ENCODE measurements at places on chromosomes 5 and 9. TPM values are rescaled to one million over a fixed set of nuclear protein-coding genes. Genes with fewer than 3 reads are reported as not detected.

- no peak overlapping the region for H3K4me3 ChIP-seq
- H3K4me1 ChIP-seq = no peaks in the 10 kb centered on the region
- no peak overlapping the region for H3K27ac ChIP-seq
- DNase-seq = no peak
- peaks cover 3% of the 10 kb centered on the region for H3K36me3 ChIP-seq
These were observed 48.4 kb downstream of the NDUFAF2 start for GRCh38 chr5:60993425-60993824.

DNA sequence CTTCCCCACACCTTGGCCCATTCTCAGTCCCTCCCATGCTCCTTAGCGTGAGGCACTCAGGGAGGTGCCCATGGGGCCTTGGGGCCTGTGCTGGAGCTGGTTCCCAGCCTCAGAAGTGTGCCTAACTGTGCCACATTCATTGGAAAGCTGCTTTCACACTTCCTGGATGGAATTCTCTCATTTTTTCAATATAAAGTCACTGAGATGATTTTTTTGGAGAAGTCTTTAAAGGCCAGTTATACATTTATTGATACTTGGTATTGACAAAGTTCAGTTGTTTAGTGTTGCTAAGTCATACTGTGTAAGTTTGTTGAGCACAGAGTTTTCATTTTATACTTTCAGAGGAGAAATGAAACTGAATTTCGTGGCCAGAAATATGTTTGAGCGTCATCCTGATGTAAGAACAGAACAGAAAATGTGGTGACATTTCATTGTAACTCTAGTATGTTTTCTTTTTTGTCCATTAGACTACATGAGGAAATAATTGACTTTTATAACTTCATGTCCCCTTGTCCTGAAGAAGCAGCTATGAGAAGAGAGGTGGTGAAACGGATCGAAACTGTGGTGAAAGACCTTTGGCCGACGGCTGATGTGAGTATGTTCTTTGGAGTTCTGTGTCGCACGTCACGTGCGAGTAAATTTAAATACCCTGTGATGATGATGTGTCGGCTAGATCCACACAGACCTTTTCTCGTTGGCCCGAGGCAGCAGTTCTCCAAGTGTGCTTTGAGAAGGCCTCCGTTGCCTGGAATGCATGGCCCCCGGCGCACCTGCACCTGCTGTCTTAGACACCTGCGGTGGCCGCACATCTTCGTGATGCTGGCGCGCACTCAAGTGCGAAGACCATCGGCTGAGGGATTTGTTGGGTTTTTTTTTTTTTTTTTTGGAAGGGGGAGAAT, 24.1 kb downstream of the TENT4A start:
- peak overlapping the region; percentile 19 for H3K27ac ChIP-seq
- peaks cover 57% of the 10 kb centered on the region for H3K36me3 ChIP-seq
- H3K4me1 ChIP-seq = peaks cover 15% of the 10 kb centered on the region
- no peak overlapping the region for H3K4me3 ChIP-seq
- H3K27me3 ChIP-seq = no peaks in the 10 kb centered on the region

DNA sequence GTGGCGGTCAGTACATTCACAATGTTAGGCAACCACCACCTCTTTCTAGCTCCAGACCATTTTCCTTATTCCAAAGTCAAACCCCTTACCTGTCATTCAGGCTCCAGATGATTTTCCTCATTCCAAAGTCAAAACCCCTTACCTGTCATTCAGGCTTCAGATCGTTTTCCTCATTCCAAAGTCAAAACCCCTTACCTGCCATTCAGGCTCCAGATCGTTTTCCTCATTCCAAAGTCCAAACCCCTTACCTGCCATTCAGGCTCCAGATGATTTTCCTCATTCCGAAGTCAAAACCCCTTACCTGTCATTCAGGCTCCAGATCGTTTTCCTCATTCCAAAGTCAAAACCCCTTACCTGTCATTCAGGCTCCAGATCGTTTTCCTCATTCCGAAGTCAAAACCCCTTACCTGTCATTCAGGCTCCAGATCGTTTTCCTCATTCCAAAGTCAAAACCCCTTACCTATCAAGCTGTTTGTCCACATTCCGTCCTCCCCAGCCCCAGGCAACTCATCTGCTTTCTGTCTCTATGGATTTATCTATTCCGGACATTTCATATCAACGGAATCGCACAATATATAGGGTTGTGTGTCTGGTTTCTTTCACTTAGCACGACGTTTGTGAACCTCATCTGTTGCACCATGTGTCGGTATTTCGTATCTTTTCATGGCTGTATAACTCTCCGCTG, 5.2 kb downstream of the PLEKHG4B start:
- H3K4me1 ChIP-seq = no peaks in the 10 kb centered on the region
- no peak overlapping the region for H3K27ac ChIP-seq

GRCh38 chr9:29691758-29692407, 2118.6 kb upstream of the C9orf72 start:
- no peak overlapping the region for H3K4me3 ChIP-seq
- no peaks in the 10 kb centered on the region for H3K4me1 ChIP-seq
- no peak for DNase-seq
- no peaks in the 10 kb centered on the region for H3K27me3 ChIP-seq
- no peaks in the 10 kb centered on the region for H3K36me3 ChIP-seq
- no peak overlapping the region for H3K27ac ChIP-seq

- no peaks in the 10 kb centered on the region for H3K36me3 ChIP-seq
- H3K4me1 ChIP-seq = no peaks in the 10 kb centered on the region
- no peak overlapping the region for H3K4me3 ChIP-seq
- no peak overlapping the region for H3K27ac ChIP-seq
These were observed 98.2 kb upstream of the ALDH1A1 start for GRCh38 chr9:73050887-73051550.

- no peaks in the 10 kb centered on the region for H3K36me3 ChIP-seq
- H3K27me3 ChIP-seq = no peaks in the 10 kb centered on the region
- no peak overlapping the region for H3K27ac ChIP-seq
- no peak overlapping the region for H3K4me3 ChIP-seq
- no peak for DNase-seq
These were observed 94.9 kb downstream of the TLE1 start for GRCh38 chr9:81594415-81594814.

- no peak overlapping the region for H3K4me3 ChIP-seq
- no peak overlapping the region for H3K27ac ChIP-seq
- H3K27me3 ChIP-seq = no peaks in the 10 kb centered on the region
- H3K36me3 ChIP-seq = no peaks in the 10 kb centered on the region
- H3K4me1 ChIP-seq = no peaks in the 10 kb centered on the region
These were observed 24.5 kb upstream of the EXOC3 start for GRCh38 chr5:418162-419121.

- H3K4me1 ChIP-seq = no peaks in the 10 kb centered on the region
- H3K36me3 ChIP-seq = no peaks in the 10 kb centered on the region
- H3K4me3 ChIP-seq = no peak overlapping the region
These were observed 130.4 kb upstream of the RAI14 start for GRCh38 chr5:34525761-34526160.

DNA sequence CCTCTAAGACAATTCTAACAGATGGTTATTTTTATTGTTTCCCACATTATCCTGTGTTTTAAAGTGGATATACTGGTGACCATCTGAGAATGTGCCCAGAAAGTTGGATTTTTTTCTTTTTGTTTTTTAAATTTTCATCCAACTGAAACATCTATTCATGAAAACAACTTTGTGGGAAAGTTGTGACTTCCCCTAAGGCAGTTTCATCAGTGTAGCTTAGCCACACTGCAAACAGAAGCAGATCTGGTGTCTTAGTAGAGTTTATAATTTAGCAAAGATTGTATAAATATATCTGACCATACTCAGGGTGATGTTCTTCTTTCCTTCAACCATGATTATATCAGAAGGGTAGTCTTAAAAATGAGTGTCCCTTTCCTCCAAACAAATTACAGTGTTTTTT, 1241.3 kb downstream of the MAT2B start:
- H3K4me3 ChIP-seq = no peak overlapping the region
- DNase-seq = no peak
- no peaks in the 10 kb centered on the region for H3K36me3 ChIP-seq
- no peaks in the 10 kb centered on the region for H3K27me3 ChIP-seq
- H3K27ac ChIP-seq = no peak overlapping the region
- H3K4me1 ChIP-seq = no peaks in the 10 kb centered on the region

DNA sequence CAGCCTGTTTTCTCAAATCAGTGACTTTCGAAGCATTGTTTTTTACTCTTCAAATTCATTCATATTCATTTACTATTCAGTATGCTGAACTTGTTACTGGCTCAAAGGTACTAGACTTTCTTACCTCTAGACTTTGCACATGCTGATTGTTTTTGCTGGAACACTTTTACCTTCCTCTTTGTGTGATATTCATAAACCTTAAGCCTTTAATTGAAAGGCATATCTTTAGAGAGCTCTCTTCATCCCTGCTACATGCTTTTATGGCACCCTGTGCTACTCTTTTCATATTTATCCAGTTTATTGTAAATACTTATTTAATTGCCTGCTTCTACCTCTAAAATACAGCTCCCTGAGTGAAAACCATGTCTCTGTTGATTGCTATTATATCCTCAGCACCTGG, 48.7 kb upstream of the LRRC19 start:
- no peak overlapping the region for H3K27ac ChIP-seq
- no peak for DNase-seq
- H3K36me3 ChIP-seq = peaks cover 9% of the 10 kb centered on the region
- H3K4me3 ChIP-seq = no peak overlapping the region
- no peaks in the 10 kb centered on the region for H3K27me3 ChIP-seq

DNA sequence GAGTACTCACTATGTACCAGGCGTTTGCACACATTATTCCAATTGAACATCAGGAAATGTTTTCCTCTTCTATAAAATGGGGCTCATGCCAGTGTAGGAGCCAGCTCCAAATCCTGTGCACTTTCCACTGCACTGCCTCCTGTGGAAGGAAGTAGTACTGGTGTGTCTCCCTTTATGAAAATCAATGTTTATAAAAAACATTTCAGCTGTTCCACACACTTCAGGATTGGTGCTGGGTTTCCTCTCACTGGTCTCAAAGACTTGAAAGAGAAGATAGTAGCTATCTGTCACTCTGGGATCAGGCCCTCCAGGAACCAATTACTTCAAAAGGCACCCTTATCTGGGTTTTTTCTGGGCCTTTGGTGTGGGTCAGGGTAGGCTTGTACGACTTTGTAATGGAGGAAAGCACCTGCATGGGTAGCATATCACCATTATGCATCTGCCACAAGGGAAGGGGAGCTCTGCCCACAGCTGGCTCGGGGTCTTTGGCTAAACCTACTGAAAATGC, 32.5 kb downstream of the RAB14 start:
- H3K36me3 ChIP-seq = peaks cover 94% of the 10 kb centered on the region
- H3K27me3 ChIP-seq = no peaks in the 10 kb centered on the region
- H3K27ac ChIP-seq = no peak overlapping the region
- no peaks in the 10 kb centered on the region for H3K4me1 ChIP-seq
- no peak overlapping the region for H3K4me3 ChIP-seq

DNA sequence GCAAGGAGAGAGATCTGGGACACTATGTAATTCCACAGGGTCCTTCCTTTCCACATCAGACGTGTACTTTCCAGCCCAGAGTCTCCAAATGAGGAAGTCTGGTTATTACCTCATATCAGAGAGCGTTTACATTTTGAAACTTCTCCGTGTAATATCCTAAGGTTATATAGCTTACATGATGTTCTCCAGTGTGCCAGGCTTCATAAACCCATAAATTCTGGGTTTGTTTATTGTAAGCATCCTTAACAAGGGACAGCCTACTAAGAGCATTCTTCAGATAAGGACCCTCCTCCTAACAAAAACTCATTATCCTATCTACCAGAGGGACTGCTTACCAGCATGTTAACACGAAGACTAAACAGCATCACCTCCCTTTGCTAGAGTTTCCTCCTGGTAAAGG, 17.9 kb downstream of the SRFBP1 start:
- no peak for DNase-seq
- H3K4me1 ChIP-seq = peaks cover 14% of the 10 kb centered on the region
- H3K4me3 ChIP-seq = no peak overlapping the region
- peaks cover 2% of the 10 kb centered on the region for H3K36me3 ChIP-seq

DNA sequence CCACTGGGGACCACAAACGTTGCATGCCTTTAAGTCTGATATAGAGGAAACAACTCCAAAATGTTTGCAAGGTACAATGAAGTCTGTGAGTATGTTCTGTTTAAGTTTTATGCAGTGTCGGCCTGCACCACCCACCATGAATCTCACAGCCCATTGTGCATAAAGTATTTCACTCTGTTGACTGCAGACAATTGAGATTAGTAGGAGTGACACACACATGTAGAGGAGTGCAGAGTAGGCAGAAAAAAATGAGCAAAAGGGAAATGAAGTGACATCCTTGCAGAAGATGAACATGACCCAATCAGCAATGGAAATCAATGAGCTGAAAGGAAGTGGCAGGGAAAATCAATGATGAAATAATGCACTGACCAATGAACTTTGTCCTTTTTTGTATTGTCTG, 315.6 kb upstream of the PTPRD start:
- no peak overlapping the region for H3K27ac ChIP-seq
- H3K4me3 ChIP-seq = no peak overlapping the region
- no peaks in the 10 kb centered on the region for H3K27me3 ChIP-seq
- DNase-seq = no peak
- no peaks in the 10 kb centered on the region for H3K4me1 ChIP-seq
- H3K36me3 ChIP-seq = no peaks in the 10 kb centered on the region

DNA sequence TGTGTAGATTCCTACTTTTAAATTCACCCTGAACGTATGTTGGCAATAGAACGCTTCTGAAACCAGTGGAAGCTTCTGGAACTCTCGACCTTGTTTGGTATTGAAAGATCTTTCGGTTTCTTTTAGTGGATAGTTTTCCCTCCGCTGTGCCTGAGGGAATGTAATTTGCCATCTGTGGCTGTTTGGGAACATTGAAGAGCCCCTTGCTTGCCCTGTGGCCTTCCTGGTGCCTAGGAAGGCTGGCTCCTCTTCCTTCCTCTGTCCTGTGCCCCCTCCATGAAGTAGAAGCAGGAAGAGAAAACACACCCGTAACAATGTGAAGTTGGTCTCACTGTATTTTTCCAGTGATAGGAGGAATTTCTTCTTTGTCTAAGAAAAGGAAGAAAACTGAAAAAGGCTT, 274.3 kb downstream of the AOPEP start:
- no peak for DNase-seq
- no peak overlapping the region for H3K4me3 ChIP-seq
- no peak overlapping the region for H3K27ac ChIP-seq
- H3K4me1 ChIP-seq = peaks cover 9% of the 10 kb centered on the region
- H3K27me3 ChIP-seq = peaks cover 24% of the 10 kb centered on the region

DNA sequence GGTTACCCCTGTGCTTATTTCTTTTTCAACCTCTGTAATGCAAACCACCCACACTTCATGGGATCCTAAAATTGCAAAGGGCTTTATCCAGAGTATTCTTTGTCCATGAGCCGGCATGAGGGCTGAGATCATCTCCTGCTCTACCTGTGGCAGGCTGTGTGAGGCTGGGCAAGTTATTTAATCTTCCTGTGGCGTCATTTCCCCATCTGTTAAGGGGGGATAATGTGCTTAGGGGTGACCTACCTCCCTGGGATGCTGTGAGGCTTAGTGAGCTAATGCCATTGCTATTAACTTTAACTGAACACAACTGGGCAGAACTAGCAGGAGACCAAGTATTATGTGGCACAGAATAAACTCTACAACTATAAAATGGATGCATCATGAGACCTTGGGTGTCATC, 17.0 kb downstream of the FRMPD1 start:
- H3K4me3 ChIP-seq = no peak overlapping the region
- no peaks in the 10 kb centered on the region for H3K36me3 ChIP-seq
- DNase-seq = no peak
- no peaks in the 10 kb centered on the region for H3K4me1 ChIP-seq
- no peaks in the 10 kb centered on the region for H3K27me3 ChIP-seq
- no peak overlapping the region for H3K27ac ChIP-seq

The ZDHHC11 gene
- total RNA-seq = 18.3 TPM

The BTNL9 gene
- not detected for total RNA-seq

The CEP78 gene
- total RNA-seq = 39.8 TPM

The FCN1 gene
- not detected for total RNA-seq

Measured in CD4-positive, CD25-positive, alpha-beta regulatory T cell (primary cell).